ENCODE measurements at places on chromosomes 11 and 22. TPM values are rescaled to one million over a fixed set of nuclear protein-coding genes. Genes with fewer than 3 reads are reported as not detected.

DNA sequence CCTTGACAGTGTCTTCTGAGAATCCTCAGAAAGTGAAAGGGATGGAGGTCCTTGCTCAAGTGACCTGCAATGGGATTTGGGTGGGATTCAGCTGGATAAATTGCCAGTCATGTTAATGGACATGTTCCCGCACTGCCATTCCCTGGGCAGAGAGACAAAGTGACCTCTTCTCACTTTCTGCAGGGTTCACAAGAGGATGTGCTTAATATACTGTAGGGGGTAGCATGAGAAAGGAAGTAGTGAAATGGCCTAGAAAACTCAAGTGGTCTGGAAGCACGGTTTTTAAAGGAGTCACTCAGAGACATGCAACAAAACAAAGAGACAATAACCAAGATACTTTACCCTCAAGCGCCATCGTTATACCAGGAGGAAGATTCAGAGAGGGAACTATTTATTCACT, 70.2 kb downstream of the NELL1 start:
- DNase-seq = no peak

DNA sequence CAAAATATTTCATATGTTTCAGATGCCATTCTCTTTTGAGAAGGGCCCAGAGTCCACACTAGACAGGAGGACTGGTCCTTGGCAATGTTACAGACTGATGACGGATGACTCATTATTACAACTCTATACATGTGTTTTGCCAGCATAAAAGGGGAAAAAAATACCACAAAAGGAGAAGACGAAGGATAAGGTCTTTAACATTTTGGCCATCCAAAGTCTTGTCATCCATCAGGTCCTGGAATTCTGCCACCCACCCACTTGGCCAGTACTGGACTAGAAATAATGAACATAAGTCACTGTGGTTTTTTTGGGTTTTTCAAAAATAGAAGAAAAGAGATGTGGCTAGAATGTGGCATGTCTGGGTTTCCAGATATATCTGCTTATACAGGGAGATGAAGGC, 57.7 kb upstream of the BDNF start:
- no peak for DNase-seq

DNA sequence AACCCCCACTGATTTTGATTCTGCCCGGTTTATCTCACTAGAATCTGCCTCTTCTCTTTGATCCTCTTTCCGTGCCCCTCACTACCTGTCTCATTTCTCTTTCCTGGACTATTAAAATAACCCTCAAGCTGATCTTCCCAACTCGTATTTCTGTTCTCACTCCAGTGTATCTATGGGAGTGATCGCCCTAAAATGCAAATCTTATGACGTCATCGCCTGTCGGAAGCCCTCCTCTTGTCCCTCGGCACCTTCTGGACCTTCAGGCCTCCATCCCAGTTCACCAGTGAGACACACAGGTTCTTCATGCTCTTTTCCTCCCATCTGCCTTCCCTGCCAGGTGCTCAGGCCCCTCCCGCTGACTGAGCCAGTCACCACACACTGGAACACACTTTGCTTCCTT, 234.5 kb upstream of the TBCEL start:
- DNase-seq = no peak

- no peak for DNase-seq
Measured at GRCh38 chr11:76793391-76794291, 10.5 kb downstream of the TSKU start.

DNA sequence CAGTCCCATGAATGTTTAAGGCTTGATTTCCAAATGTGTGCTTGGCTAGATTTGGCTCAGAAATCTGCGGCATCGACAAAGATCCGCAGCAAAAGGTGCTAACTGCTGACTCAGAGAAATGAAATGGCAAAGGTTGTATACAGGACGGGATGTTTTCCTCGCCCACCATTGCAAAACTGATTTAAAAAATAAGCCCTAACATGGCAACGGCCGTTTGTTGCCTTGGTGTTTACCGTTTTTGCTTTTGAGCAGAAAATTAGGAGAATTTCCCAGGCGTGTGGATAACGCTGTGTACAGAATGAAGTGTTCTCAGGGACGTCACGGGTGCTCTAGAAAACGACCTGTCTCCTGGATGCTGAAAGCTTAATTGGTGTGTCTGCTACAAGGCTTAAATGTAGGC, 70.2 kb downstream of the ARHGAP8 start:
- no peak for DNase-seq

GRCh38 chr11:11582011-11582701, 39.6 kb downstream of the GALNT18 start:
- DNase-seq = no peak

DNA sequence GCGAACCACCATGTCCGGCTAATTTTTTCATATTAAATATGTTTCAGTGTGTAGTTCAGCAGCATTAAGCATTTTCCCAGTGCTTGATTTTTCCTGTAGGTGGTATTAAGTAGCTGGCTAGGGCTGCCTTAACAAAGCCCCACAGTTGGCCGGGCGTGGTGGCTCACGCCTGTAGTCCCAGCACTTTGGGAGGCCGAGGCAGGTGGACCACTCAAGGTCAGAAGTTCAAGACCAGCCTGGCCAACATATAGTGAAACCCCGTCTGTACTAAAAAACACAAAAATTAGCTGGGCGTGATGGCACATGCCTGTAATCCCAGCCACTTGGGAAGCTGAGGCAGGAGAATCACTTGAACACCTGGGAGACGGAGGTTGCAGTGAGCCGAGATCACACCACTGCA, 33.5 kb upstream of the TOLLIP start:
- DNase-seq = no peak

- no peak for DNase-seq
Measured at GRCh38 chr11:72842653-72843330, 28.6 kb downstream of the ATG16L2 start.

DNA sequence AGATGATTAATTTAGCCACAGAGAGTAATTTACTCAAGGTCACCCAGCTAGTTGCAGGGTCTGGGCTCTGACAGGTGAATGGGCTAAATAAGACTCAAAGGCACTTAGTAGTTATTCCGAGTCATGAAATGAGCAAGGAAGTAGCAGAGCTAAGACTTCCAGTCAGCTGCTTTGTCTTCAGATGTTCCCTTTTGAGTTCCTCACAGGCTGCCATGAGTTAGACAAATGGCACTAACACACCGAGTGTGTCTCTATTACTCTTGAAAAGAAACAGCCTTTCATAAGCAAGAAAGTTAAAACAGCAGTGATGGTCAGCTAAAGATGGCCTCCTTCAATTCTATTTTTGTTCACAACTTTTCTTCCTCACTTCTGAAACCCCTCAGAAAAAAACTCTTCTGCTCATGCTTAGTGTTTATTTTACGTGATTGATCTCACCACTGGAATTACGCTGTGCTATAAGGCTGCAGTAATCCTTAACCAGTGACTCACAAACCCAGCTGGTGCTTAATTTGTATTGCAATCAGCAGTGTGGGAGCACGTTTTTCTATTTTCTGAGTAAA, 389.1 kb downstream of the AASDHPPT start:
- DNase-seq = peak; percentile 34

DNA sequence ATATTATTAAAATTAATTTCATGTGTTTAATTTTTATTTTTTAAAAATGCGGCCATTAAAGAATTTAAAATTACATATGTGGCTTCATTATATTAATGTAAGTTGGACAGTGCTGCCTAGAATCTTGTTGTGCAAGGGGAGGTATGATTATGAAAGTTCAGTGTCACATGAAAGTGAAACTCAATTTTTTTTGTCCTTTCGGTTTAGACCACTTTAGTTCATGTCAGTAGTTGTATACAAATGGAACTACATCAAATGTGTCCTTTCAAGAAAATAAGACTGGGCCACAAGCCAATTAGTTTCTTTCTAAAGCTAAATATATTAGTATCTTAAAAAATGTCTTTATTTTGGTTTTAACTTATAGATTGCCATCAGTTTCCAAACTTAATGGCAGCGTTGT, 35.7 kb downstream of the TBCEL start:
- no peak for DNase-seq

GRCh38 chr11:34181251-34181650, 75.8 kb downstream of the NAT10 start:
- DNase-seq = no peak

DNA sequence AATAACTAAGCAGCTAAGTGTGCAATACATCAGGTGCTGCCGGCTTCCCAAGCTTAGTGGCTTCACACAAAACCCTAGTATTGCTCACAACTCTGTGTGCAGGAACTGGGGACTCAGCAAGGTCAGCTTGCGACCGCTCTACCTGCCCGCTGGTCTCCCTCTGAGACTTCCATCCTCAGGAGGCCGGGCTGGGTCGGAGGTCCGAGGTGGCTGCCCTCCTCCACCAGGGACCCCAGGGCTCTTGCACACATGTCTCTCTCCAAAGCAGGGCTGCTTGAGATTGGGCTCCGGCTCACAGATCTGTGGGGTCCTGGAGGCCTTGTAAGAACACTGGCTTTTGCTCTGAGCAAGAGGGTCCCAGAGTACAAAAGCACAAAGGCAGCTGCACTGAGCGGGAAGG, 25.4 kb upstream of the FGF19 start:
- DNase-seq = no peak

GRCh38 chr11:31803813-31804311, 7.3 kb downstream of the PAX6 start:
- DNase-seq = no peak

- DNase-seq = no peak
Measured at GRCh38 chr11:36139767-36140166, 149.5 kb downstream of the COMMD9 start.

DNA sequence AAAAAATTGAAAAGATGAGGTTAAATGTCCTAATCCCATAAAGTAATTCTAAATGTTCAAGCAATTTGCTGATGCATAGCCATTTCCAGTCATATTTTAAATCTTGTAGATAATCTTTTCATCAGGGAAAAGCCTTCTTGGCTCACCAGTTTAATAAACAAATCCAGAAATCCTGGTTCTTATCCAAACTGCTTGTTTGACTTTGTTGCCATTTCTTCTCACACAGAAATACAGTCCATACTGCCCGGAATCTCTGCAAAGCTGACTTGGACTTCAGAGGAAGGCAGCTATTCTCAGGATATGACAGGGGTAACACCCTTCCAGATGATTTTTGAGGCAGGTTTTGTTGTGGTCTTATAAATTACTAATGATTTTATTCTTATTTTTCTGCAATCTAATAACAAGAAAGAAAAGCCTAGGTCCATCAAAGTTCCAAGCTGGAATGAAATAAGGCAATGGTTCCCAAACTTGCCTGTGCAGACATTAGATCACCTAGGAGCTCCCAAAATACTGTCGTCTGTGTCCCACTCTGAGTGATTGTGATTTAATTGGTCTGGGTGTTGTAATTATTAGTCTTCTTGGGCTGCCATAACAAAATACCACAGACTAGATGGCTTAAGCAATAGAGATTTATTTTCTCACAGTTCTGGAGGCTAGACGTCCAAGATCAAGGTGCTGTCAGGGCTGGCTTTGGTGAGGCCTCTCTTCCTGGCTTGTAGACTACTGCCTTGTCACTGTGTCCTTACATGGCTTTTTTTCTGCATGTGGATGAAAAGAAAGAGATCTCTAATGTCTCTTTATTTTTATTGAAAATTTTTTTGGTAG, 55.1 kb upstream of the RCE1 start:
- no peak for DNase-seq

DNA sequence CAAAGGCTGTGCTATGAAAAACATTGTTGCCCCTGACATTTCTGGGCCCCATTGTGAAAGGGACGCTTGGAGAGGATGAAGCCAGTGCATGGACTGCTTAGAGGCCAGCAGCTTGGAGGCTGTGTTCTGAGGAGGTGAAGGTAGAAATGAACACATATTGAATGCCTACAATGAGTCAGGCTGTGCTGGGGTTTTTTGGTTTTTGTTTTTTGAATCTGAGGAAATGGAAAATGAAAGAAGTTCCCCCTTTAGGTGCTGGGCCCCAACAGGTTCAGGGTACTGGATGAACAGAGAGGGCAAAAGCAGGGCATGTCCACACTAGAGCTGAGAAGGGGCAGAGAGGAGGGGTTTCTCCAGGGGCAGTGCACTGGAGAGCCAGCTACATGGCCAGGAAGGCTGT, 166.1 kb upstream of the API5 start:
- no peak for DNase-seq

DNA sequence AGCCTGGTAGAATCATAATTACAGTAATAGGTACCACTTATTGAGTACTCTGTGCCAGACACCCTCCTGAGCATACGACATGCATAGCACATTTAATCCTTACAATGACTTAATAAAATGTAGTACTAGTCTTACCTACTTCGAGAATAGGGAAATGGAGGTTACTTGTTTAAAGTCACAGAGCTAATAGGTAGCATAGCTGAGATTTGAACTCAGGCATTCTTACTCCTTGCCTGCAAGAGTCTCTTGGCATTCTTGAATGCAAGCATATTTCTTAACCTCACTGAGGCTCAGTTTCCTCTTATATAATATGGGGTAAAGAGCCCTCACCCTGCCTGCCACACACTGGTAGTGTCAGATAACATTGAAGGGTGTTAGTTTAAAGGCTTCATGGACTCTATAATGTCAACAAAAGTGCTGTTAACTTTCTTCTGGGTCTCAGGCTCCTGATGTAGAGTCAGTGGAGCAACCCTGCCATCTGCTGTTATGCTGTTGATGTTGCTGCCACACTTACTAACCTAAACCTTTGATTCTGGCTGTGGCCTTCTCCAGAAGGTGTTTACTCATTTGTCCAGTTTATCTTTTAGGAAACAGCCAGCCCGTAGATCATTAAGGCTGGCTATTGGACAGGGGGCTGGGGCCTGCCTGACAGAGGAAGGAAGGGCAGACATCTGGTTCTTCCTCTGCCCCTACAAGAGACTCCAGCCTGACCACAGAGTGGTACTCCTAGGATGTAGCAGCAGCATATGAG, 18.9 kb downstream of the LIMK2 start:
- DNase-seq = peak; percentile 57

DNA sequence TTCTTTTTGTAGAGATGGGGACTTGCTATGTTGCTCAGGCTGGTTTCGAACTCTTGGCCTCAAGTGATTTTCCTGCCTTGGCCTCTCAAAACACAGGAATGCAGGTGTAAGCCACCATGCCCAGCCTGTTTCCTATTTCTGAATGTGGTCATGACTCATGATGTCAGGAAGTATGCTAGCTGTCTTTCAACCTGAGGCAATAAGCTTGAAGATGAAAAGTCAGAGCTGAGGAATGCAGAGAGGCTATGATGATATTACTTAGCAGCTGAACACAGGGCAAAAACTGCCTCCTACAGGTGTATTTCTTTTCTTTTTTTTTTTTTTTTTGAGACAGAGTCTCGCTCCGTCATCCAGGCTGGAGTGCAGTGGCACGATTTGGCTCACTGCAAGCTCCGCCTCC, 9.0 kb upstream of the NUCB2 start:
- peak; percentile 72 for DNase-seq

Gene CDC42EP1
- 8.9 TPM for total RNA-seq

Gene SEPTIN5
- total RNA-seq = 37.8 TPM

Gene FAM180B
- not detected for total RNA-seq

Gene OR4A16
- total RNA-seq = not detected

Gene PANX2
- 19.5 TPM for total RNA-seq

Gene B4GAT1
- 65.4 TPM for total RNA-seq

Measured in Caki2 (cell line).